ENCODE measurements at places on chromosomes 12 and 14.

DNA sequence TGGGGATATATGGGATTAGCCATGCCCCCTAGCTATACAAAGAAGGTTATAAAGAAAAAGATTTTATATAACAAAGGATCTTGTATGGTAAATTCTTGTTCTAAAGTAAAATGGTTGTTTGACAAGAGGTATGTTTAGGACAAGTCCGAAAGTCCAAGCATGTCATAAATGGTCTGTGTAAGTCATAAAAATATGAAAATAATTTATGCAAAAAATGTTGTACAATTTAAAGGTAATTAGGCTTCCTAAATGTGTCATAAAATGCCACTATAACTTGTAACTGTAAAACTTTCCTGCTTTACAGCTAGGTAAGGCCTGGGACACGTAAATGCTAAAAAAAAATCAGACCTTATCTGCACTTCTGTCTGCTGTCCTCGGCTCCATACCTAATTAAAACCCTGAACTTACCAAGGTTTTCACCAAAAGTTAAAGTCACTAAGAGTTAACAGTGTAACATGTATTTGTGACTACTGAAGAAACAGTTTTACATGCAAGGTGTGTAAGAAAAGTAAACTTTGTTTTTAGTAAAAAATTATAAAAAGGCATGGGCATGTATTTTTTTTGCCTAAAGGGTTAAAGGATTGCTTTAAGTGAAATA is 110.0 kb upstream of the RESF1 start:
- peak; percentile 33 for DNase-seq

GRCh38 chr12:19030603-19031002 is 98.9 kb upstream of the PLEKHA5 start:
- DNase-seq, result no peak

- DNase-seq, result peak; percentile 5
Measured at GRCh38 chr14:27184427-27184826, 586.6 kb upstream of the NOVA1 start.

DNA sequence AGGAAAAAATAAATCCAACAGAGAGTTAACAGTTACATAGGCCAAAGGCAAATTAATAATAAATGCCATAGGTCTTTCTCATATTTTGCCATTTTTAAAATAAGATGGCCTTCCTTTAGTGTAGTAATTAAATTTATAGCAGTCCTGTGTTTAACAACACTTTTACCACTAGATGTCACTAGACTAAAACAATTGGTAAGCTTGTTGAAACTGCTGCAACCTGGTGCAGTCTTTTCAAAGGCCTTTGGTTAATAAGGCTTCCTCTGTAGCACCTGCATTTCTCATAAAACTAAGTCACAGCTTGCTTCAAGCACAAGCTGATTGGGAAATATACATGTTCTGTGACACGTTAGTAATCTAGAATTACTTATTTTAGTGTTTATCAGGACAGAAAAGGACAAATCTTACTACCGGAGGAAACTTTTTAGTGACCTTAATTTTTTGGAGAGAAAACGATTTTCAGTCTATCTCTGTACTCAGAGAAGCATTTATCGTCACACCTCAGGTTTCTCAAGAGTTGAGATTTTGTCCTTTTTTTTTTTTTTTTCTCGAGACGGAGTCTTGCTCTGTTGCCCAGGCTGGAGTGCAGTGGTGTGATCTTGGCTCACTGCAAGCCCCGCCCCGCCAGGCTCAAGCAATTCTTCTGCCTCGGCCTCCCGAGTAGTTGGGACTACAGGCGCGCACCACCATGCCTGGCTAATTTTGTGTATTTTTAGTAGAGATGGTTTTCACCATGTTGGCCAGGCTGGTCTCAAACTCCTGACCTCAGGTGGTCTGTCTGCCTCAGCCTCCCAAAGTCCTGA is 20.0 kb downstream of the BORCS5 start:
- DNase-seq, result peak; percentile 90

- peak; percentile 26 for DNase-seq
Measured at GRCh38 chr12:21526053-21526452, at the start of gene SPX. SPX (plus strand) TSS chr12:21526296; CDS start chr12:21526473, 177 bp downstream.

DNA sequence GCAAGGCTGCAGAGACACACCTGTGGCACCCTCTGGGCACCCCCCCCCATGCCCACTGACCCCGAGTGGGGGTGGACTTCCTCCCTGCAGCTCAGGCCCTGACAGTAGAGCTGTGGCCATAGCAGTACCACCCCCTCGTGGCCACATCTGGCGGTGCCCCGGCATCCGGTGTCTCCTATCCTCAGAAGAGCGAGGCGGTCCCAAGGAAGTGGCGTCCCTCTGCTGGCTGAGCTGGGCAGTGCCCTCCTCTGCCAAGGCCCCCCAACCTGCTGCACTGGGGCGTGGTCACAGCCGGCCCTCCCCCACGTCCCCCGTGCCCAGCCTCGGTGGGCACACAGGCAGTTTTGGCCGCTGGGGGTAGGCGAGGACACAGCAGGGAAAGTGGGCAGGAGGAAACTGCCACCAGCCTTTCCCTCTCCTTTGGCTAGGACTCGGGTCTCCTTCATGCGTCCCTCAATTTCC is 6.0 kb upstream of the SLC6A12 start:
- DNase-seq, result peak; percentile 41

GRCh38 chr12:24948757-24949722 is at the start of gene BCAT1:
BCAT1 (minus strand) TSS chr12:24949101; CDS start chr12:24948932, 169 bp downstream.
- peak; percentile 85 for DNase-seq

GRCh38 chr12:50934981-50935807 is 17.1 kb upstream of the HIGD1C start:
- peak; percentile 68 for DNase-seq

- DNase-seq, result peak; percentile 89
Measured at GRCh38 chr14:20683891-20684661, at the start of gene RNASE4. RNASE4 (plus strand) TSS chr14:20684560; CDS start chr14:20699372, 14,812 bp downstream.

- no peak for DNase-seq
Measured at GRCh38 chr14:99819514-99819913, 26.3 kb downstream of the EML1 start.

DNA sequence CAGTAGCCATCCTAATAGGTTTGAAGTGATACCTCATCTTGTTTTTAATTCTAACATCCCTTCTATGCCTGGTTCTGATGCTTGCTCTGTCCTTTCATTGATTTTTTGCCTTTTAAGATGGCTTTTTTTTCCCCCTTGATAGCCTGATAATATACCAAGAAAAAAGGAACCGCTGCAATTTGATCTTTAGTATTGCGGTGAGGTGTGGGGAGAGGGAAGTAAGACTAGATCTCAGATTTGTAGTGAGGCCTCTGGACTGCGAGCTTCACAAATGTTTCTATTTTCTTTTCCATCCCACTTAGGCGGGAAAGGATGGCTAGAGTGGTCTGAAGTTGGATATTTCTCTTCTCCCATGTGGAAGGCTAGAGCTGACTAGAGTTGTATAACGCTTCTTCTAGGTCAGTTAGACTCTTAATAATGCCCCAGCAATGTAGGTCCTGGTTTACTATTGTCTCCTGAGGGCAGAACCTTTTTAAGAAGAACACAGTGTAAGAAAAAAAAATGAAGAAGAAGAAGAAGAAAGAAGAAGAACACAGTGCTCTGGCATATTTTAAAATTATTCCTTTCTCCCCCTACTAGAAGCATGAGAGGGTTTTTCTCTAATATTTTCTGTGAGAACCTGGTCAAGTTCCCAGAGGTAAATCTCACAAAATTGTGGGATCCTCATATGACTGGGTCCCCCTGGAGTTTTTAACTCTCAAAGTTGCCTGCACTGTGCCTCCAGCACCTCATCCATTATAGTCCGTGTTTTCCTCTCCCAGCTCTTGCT is 11.9 kb upstream of the KLRB1 start:
- no peak for DNase-seq

DNA sequence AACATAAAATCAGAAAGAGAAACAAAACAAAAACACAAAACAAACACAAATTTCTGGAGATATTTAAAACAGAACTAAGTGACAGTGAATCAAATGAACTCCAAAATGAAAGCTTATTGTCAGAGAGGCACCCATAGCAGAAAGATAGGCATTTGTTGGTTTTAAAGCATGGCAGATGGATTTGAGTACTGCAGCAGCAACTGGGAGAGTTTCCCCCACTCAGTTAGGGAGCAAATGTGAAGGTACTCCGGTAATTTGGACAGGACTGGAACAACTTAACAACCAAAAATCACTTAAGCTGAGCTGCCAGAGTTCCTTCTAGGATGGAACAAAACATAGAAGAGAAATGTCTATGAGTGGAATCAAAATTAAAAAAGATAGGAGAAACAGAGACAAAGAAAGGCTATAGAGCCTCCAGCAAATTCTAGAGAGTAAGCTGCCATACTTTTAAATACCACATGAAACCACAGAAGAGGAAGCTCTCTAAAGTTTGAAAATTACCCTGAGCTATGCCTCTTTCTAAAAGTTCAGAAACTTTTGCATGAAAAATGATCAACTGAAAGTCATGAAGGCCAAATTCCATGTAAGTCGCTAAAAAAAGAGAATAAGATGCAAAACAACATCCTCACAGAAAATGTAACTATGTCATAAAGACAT is 1248.3 kb upstream of the USP15 start:
- no peak for DNase-seq

- no peak for DNase-seq
Measured at GRCh38 chr12:118312578-118312977, 60.1 kb downstream of the TAOK3 start.

- DNase-seq, result peak; percentile 88
Measured at GRCh38 chr12:121858662-121859572, at the start of gene HPD. HPD (minus strand) TSS chr12:121858859; CDS start chr12:121858823, 36 bp downstream.

DNA sequence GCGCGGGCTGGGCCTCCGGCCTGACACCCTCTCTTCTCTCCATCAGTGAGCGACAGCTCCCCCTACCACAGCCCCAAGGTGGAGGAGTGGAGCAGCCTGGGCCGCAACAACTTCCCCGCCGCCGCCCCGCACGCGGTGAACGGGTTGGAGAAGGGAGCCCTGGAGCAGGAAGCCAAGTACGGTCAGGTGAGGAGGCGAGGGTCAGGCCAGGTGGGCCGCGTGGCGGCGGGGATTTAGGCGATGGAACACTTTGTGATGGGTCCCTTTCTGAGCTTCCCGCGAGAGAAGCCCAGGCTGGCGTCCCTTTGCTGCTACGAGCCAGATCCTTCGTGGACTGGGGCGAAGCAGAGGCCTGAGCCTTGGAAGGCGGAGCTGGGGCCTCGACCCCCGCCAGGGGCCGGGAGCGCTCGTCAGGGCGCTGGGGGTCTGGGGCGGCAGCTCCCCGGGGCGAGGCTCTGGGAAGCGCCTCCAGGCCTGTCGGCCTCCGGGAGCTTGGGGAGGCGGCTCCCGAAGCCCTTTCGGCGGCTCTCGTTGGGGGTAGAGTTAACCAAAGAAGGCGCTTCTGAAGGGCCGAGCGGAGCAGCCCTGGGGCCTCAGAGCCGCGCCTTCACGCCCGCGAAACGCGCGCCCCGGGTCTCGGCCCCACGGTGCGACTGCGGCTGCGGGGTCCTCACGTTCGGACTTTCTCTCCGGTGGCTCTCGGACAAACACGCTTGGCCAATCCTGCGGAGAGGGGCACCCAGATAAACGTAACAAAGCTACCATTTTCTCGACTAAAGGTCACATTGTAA is 5.0 kb downstream of the PAX9 start:
- no peak for DNase-seq

GRCh38 chr14:63988579-63988978 is 135.8 kb downstream of the SYNE2 start:
- no peak for DNase-seq

DNA sequence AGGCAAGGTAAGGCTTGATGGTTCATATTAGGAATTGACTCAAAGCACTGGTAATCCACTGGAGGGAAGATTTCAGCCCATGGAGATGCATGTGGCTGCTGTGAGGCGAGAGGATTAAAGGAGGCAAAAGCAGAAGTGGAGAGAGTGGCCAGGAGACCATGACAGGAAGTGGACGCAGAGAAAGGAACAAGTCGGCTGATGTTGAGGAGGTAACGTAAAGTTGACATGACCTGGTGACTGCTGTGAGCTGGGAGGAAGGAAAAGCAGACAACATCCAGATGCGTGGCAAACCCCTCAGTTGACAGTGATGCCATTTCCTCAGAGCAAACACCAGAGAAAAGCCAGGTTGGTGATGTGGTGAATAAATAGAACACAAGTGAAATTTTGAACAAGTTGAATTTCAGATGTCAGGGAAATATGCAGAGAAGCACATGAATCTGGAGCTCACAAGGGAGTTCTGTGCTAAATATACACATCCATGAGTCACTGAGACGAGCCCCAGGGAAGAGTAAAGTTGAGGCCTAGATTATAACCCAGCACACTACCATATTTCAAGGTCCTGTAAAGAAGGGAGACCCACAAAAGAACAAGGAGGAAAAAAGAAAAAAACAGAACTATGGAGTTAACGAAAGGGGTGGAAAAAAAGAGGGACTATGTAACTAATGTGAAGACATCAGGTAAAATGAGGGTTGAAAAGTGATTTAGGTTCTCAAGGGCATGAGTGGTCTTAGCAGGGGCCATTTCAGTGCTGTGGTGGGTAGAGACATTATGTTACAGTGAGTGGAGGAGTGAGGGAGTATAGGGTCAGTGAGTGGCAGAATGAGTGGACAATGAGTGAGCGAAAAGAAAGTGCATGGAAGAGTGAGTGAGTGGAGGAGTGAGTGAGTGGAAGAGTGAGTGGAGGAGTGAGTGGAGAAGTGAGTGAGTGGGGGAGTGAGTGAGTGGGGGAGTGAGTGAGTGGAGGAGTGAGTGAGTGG is 61.6 kb upstream of the GZMB start:
- no peak for DNase-seq

- DNase-seq, result no peak
Measured at GRCh38 chr14:104870368-104871144, 5.5 kb downstream of the CEP170B start.

DNA sequence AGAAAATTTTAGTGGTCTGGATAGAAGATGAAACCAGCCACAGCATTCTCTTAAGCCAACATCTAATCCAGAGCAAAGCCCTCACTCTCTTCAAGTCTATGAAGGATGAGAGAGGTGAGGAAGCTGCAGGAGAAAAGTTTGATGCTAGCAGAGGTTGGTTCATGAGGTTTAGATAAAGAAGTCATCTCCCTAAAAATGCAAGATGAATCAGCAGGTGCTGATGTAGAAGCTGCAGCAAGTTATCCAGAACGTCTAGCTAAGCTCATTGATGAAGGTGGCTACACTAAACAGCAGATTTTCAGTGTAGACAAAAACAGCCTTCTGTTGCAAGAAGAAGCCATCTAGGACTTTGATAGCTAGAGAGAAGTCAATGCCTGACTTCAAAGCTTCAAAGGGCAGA is 48.5 kb downstream of the FBXO33 start:
- DNase-seq, result no peak

DNA sequence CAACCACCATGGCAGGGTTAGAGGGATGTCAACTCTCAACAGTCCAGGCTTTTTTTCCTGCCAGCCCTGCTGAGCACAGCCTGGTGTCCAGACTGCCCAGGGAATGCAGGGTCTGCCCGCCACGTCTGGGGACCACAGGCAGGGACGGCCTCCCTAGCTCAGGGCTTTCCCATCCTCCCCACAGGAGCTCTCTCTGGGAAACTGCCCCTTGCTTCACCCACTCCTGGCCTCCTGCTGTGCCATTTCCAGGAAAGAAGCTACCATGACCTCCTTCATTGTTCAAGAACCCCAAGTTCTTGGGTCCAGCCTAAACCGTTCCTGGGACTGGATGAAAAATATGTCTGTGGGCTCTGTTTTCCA is 4.8 kb downstream of the SCNN1A start:
- no peak for DNase-seq

DNA sequence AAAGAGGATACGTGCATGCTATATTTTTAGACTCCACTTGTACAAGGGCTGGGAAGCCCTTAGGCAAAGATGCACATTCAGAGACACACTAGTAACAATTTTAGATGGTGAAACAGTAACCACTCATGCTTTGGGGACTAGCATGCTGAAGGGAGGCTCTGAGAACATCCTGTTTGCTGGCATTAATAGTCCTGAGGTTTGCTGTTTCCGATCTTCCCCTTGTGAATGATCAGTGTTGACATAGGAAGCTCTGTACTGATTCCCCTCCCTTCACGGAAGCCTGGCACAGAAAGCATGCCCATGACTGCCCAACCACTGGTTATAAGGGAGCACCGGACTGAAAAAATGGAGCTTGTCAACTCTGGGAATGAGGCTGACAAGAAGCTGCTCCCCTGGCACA is 164.6 kb downstream of the GCH1 start:
- peak; percentile 14 for DNase-seq

All from fibroblast of pulmonary artery (primary cell).